ENCODE measurements at places on chromosomes 1 and 21.

DNA sequence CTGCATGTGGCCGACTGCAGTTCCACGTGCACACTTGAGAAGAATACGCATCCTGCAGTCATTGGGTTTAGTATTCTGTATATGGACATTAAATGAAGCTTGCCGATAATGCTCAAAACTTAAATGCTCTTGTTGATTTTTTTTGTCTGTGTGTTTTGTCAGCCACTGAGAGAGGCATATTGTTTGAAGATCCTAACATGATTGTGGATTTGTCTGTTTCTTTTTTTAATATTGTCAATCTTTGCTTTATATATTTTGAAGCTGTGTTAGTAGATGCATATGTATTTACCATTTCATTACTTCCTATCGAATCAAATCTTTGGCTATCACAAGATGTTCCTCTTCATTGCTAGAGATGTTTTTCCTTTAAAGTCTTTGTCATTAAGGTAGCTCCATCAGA, 73.2 kb downstream of the FHAD1 start:
- no peak for DNase-seq

GRCh38 chr21:42685036-42685435, 31.6 kb downstream of the PDE9A start:
- no peak for DNase-seq

GRCh38 chr1:198492872-198493271, 47.6 kb downstream of the ATP6V1G3 start:
- no peak for DNase-seq

- DNase-seq: no peak
Observed at GRCh38 chr1:33634806-33635205, 162.4 kb downstream of the ZSCAN20 start.

DNA sequence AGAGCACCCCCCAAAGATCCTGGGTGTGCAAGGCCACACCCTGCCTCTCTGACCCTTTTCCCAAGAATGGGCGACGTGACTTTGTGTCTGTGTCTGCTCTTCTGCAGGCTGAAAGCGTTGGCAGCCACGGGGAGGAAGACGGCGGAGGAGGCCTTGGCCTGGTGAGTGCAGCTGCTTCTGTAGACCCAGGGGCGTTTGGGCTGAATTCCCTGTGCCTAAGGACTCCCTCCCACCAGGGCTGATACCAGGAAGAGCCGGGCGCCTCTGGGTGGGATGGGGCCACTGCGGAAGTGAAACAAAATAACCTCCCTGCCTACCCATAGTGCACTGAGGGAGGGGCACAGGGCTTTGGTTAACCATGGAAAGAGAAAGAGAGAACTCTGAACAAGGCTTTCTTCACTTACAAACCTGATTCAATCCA, 2.5 kb downstream of the UBASH3A start:
- no peak for DNase-seq

DNA sequence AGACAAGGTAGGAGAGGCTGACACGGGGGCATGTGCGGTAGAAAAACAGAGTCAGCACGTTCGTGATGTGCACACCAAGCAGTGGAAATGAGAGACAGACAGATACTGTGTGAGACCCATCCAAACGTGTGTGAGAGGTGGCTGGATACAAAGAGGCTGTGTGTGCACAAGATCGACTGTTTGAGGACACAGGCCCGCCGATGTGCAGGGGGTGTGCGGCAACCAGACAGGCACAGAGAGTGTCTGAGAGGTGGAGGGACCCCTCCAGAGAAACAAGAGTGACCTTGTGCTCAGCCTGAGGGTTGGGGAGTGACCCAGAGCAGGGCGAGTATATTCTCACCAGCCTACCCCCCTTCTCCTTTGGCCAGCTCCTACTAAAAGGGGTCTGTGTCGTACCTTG, 97.8 kb upstream of the IPO9 start:
- no peak for DNase-seq

GRCh38 chr1:206705726-206706297, 21.1 kb downstream of the MAPKAPK2 start:
- DNase-seq: no peak

GRCh38 chr1:59698386-59698785, 116.4 kb upstream of the HOOK1 start:
- no peak for DNase-seq

GRCh38 chr1:25844536-25845337, 14.5 kb downstream of the AUNIP start:
- no peak for DNase-seq

- peak; percentile 91 for DNase-seq
Observed at GRCh38 chr1:9129266-9130041, 552 bp upstream of the GPR157 start.

DNA sequence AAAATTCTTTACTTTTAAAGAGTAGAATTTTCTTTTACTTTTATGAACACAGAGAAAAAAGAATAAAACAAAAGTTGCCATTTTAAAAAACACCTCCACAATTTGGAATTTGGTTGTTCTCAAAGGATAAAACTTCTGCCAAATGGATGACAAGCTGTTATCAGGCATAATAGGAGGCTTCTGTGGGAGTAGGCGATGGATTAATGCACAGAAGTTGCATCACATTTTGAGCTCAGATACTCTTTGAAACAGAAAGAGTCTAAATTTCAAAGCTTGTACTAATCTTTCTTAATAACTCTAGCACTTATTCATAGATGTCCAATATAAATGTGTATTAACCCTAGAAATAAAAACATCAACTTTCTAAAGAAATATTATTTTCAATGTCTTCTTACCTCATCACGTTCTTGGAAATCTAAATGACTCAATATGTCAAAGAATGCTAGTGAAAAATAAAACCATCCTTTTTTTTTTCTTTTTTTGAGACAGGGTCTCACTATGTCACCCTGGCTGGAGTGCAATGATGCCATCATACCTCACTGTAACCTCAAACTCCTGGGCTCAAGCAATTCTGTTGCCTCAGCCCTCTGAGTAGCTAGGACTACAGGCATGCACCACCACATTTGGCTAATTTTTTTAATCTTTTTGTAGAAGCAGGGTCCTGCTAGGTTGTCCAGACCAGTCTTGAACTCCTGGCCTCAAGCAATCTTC, 112.8 kb upstream of the USP25 start:
- DNase-seq: no peak

DNA sequence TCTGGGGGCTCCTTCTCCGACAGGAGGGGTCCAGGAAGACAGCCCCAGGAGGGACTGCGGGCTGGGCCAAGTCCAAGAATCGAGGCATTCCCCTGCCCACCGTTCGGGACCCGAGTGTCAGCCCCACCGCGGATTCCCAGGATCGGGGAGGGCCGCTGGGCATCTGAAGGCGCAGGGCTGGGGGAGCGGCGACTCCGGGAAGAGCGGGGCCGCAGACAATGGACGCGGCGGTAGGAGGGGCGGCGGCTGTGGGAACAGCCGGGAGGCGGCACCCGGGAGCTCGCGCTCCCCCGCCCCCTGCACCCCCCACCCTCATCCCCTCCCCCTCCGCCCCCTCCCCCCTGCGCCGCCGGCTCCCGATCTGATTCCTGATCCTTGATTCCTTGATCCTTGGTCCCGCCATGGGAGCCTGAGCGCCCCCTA, at the start of gene VANGL2:
Gene VANGL2 (plus strand): TSS at position 342 of the 423 bp plus-strand sequence. CDS start 15,274 bp downstream, outside the sequence.
- peak; percentile 65 for DNase-seq

DNA sequence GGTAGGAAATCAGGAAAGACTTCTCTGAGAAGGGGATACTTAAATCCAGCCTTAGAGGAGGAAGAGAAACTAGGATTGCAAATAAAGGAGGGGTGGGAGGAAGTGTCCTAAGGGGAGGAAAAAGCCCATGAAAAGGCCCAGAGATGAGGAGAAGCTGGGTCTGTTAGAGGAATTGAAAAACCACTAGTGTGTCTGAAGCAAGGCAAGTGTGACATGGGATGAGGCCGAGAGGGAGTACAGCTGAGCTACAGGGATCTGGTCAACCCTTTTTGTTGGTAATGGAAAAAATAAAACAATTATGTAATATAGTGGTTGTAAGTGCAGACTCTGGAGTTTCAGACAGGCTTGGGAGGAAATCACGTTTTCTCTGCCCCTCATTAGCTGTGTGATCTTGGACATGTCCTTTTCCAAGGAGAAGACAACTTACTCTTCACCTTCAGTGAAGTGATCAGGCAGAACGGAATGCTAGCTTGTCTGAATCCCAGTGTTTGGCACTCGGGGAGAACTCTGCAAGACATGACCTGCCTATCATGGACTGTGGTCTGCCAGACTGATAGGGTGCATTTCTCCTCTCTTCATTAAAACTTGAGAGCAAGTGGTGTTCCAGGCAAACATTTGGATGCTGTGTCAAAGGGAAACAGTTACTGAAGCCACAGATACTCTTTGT, 7.4 kb upstream of the S100A10 start:
- no peak for DNase-seq

- DNase-seq: no peak
Observed at GRCh38 chr1:66350001-66350547, 183.9 kb upstream of the SGIP1 start.

- DNase-seq: no peak
Observed at GRCh38 chr1:59288046-59288445, 8.8 kb upstream of the FGGY start.

DNA sequence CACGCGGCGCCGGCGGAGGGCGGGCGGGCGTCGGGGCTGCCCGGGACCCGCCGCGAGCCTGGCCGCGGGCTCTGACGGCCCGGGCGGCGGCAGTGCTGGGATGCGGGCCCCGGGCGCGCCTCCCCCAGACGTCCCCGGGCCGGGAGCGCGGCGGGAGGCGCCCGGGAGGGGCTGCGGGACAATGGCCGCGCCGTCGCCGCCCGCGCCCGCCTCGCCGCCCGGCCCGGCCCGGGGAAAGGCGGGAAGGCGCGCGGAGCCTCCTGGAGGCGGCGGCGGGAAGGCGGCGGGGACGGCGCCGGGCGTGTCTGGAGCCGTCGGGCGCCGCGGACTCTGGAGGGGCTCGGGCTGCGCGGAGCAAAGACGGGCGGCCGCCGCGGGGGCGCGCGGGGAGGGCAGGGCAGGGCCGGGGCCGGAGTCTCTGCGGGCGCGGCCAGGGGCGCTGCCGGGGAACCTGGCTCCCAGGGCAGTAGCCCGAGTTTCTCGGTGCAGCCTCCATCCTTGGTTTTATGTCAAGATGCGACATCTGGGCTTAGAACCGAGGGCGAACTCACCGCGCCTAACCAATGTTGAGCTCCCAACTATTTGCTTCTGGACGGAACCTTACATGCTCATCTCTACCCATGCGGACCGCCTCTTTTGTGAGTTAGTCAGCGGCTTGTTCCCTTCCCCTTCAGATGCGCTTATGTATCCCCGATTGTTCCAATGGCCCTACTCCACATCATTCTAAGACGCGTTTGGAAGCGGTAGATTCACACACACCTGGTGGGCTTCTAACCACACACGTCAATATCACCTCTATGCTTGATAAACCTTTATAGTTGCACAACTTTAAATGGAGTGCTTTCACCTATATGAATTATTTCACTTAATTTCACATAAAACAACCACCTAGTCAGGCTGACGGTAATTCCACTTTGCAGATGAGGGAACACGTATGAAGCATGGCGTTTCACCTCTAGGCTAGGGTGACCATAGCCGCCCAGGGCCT, 651 bp downstream of the ZBTB8A start:
- DNase-seq: peak; percentile 42

DNA sequence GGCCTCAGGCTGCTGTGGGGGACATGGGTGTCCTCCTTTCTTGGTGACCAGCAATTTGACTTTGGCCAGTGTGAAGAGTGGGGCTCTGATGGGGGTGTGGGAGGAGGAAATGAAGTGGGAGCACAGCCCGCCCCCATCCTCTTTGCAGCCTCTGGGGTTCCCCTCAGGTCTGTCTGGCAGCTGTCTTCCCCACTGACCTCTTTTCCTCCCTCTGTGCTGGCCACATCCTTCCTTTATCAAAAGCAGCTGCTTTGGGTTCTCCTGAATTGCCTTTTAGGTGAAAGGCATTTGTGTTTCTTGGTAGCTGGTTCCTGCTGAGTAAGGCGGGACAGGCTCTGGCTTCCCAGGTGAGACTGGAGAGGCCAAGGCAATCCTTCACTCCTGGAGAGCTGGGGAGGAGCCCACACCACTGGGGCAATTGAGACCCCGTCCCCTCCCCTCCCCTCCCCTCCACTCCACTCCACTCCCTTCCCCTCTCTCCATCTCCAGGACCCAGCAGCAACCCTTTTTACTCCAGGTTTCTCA, 24.9 kb downstream of the PCAT6 start:
- no peak for DNase-seq

DNA sequence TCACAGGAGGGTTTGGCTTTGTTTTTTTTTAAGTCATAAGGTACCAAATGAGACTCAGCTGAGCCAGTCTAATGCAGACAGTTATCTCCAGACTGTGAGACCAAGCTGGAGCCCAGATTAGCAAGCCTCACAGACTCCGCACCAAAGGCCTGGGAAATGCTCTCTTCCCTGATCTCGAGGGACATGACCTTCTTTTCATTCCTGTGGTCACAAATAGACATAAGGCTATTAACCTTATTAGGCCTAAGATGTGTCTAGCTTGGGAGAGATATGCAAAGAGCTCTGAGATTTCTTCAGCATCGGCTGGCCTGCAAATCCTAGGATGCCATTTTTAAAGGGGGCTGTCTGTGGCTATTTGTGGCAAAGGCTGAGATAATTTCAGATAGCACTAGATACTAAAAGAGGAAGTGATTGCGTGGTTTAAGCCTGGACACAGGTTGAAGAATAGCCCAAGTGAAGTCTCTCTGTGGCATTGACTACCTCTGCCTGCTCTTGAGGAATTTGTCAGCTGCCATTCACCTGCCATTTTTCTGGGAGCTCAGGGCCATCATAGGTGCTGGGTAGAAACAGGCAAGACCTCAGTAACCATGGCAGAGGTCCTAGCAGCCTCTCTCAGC, 301.3 kb downstream of the SIPA1L2 start:
- DNase-seq: no peak

DNA sequence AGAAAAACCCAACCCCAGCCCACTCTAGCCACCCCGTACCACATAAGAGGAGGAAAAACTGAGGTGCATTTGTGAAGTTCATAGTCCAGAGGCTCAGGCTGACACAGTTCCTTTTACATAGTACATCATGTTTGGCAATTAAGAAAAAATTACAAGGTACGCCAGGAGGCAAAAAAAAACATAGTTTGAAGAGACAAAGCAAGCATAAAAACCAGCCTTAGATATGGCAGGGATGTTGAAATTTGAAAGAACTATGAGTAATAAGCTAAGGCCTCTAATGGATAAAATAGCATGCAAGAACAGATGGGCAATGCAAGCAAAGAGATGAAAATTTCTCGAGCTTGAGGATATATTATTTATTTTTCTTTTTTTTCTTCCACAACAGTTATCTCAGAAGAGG, 31.9 kb downstream of the MIXL1 start:
- no peak for DNase-seq
